ENCODE measurements at places on chromosomes 7 and 10.

DNA sequence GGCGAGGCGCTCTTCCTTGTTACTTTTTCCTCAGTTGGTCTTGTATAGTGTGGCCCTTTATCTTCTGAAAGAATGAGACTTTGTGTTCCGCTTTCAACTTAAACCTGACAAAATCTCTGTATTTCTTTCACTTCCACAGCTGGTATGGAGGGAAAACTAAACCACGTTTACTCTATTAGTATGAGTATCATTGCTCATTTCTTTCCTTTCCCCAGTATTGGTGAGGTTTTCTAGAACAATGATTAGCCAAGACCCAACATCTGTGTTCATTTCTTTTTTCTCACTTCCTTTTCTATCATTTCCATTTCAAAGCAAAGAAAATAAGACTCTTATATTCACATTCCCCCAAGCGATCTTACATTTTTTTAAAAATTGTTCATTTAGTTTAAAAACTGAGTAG is 165.3 kb downstream of the PAXIP1 start:
- DNase-seq, result no peak

DNA sequence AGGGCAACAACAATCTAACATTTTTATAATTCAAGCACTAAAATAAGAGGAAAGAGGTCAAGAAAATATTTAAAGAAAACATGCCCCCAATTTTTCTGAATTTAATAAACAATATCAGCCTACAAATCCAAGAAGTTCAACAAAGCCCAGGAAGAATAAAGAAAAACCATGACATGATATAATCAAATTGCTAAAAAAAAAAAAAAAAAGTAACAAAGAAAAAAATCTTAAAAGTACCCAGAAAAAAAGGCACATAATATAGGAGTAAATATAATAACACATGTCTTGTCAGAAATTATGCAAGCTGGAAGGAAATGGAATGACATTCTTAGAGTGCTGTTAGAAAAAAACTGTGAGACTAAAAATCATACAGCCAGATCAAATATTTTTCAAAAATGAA is 151.4 kb downstream of the IMMP2L start:
- DNase-seq, result no peak

- DNase-seq, result no peak
Measured at GRCh38 chr10:120732643-120733313, 118.4 kb upstream of the WDR11 start.

- peak; percentile 13 for DNase-seq
Measured at GRCh38 chr10:35372329-35372728, 36.0 kb downstream of the CCNY start.

GRCh38 chr10:85212526-85212925 is 884.1 kb downstream of the CCSER2 start:
- DNase-seq, result no peak

DNA sequence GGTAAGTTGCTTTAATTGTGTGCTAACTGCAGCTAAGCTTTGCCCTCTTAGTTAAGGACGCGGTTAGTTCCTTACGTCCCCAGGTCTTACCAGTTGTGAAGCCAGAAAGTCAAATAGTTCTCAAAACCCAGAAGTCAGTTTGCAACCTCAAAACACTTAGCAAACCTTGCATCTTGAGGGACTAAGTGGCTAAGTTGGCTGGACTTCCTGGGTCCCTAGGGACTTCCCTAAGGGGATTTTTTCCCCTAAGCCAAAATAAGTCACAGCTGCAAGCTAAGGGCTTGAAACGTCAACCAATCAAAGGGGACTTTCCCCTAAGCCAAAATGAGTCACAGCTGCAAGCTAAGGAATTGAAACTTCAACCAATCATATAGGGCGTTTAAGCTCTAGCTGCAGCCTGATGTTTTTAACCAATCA is 36.2 kb upstream of the HECW1 start:
- peak; percentile 71 for DNase-seq

DNA sequence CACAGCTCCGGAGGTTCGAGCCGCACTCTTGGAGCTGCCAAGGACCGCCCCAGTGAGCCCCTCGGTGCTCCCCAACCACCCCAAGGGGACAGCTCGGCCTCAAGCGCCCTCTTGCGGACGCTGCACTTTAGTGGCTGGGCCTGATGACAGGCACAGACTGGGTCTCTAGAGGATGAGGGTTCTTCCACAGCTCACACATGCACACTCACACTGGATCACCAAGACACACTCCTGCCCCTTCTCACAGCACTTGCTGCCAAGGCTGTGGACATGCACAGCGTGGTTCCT is 2.1 kb downstream of the RET start:
- DNase-seq, result peak; percentile 20

GRCh38 chr7:107080099-107080505 is 35.6 kb downstream of the PRKAR2B start:
- DNase-seq, result no peak

GRCh38 chr7:91569728-91570457 is 305.7 kb downstream of the FZD1 start:
- DNase-seq, result peak; percentile 37

DNA sequence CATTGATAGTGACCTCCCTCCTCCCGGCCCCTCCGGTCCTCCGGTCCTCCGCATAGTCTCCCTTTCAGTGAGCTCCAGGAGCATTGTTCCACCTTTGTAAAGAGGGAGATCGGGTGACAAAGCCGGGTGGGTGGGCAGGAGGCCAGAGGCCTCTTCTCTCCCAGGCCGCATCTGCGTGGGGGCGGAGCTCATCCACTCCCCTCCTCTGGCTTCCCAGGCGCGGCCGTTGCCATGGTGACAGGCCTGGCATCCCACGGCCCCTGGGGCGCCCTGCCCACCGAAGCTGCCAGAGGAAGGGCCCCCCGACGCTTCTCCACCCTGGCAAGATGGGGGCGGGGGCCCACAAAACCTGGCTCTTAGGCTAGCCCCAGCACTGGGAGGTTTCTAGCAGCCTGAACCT is 4.4 kb upstream of the FZD9 start:
- no peak for DNase-seq

- no peak for DNase-seq
Measured at GRCh38 chr10:70981171-70981836, 92.9 kb upstream of the PCBD1 start.

DNA sequence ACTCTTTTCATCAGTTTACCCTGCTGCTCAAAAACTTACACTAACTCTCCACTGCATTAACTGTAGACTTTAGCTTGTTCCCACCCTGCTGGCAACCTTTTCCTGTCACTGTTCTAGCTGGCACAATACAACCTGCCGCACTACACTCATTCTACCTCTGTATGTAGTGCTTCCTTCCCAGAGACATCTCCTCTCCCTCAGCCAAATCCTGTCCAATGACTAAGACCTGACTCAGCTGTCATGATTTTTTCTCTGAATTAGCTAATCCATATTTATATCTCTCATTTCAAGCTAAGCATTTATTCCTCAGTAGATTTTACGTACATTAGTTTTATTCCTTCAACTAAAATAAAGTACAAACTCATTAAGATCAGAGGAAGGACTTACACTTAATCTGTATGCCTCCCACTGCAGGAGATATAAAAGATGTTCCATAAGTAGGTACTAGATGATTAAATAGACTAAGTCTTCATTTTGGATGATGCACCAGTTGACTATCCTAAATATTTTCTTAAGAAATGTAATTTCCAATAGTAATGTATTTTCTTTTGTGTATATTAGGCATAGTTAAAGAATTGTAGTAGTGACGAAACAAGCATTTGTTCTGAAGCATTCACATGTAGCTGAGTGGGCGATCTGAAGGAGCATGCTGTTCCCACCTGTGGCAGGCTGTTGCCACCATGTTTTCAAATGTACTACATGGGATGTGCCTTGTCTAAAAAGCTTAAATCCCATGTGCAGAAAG is 189.1 kb downstream of the SKAP2 start:
- DNase-seq, result peak; percentile 1
